ENCODE measurements at places on chromosomes 7 and 10. TPM values are rescaled to one million over a fixed set of nuclear protein-coding genes. Genes with fewer than 3 reads are reported as not detected.

The UPK3BL2 gene
- total RNA-seq, result 19.5 TPM

The CDC123 gene
- total RNA-seq, result 50.7 TPM

The YWHAG gene
- total RNA-seq, result 37.4 TPM

The ERVW-1 gene
- not detected for total RNA-seq

The CAMK2B gene
- total RNA-seq, result 18.9 TPM

The RHEB gene
- total RNA-seq, result 88.5 TPM

DNA sequence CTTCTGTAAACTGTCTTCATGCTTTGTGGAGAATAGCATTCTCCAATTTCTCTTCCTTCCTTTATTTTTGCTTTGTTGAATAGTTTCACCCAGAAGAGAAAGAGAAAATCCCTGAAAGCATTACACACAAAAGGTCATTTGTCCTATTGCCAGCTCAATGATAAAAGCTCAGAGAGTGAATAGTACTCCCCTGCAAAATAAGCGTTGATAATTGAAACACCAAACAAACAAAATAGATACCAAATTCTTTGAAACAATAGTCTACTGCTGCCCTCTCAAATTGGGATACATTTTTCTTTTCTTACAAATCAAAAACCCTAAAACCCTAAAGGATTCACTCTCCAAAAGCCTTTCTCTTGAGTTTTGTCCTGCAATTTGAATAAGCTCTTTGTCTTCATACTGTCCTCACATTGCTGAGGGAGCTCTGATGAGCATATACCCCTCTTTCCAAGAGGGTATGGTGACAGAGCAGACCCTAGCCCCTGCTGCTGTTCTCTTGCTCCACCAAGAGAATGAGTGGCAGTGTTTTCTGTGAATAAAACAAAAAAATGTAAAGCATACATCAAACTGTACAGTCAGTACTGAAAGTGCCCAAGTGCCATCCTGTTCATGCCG lies 134.4 kb downstream of the CSTF2T start:
- no peak for DNase-seq

DNA sequence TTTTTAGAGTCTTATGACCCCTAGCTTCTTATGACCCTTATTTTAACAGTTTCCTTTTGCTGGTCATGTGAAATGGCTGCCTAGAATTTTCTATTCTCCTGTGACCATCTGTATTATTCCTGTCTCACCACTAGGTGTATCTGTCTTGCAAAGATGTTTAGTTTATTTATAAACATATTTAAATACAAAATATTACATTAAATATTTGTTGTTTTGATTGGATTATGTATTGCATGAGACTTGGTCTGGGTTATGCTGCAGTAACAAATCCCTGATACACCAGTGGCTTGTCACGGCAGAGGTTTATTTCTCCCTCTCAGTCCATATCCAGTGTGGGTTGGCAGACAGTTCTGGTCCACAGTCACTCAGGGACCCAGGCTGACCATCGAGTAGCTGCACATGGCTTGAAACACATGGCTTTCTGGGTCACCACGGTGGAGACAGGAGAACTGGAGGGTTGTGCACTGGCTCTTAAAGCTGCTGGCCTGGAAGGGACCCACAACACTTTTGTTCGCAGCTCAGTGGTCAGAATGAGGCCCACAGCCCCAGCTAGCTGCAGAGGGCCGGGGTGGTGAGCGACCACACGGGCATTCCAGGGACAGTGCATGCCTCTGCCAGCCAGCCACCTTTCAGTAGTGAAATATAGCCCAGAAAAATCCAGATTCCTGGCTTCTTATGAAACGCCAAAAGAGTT lies 7.4 kb downstream of the RASSF4 start:
- DNase-seq, result peak; percentile 38

DNA sequence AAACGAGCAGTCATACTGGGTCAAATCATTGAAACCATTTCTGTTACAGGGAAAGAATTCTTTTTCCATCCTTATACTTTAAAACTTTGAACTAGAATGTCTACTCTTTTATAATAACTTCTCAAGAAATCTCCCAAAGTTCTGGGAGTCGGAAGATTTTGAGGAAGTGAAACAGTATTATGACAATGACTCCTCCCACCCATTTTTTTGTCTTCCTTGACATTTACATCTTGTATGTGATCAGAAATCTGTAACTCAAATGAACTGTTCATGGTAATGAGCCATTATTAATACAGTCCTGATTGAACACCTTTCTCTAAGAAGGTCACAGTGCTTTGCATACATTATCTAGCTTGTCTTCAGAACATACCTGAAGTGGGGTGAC lies 227.4 kb downstream of the CELF2 start:
- no peak for DNase-seq

- DNase-seq, result no peak
Observed at GRCh38 chr7:94656925-94657731, 1.2 kb upstream of the SGCE start.

- peak; percentile 66 for DNase-seq
Observed at GRCh38 chr10:100025576-100025975, 15.8 kb upstream of the DNMBP start.
